8988T (cell line): ENCODE measurements at places on chromosomes 5 and 9.

- no peak for DNase-seq
Measured at GRCh38 chr5:13944560-13945199, at the start of gene DNAH5. Gene DNAH5, minus strand, starts transcription at chr5:13944688. Its CDS starts 250 bp downstream, at chr5:13944438.

DNA sequence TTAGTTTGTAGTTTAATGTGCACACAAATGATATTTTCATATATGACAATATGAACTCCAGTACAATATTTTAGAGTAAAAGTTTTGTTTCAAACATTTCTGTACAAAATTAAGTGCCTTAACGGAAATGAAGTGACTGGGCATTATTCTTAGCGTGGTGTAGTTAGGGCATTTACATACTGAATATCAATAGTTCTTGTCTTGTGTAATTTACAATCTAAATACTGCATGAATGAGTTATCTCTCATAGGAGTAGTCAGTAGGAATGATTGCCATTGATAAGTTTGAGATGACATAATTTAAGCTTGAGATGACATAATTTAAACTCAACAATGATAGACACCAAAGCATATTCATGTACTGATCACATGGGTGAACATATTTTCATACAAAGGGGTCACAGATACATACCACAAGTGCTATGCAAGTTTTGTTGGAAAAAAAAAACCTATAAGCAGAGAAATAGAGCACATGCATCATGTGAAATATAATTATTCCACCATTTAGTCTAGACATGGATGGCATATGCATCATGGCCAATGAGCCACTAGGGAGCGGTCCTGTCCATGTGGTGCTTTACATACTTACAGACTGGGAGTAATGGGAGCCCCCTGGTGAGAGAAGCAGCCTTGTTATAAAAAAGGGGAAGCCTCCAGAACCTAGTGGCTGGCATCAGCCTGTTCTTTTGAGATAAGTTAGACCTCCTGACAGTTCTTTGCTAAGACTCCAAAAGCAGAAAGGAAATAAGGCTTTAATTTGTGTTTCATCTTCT, 1523.9 kb downstream of the MAT2B start:
- peak; percentile 14 for DNase-seq

DNA sequence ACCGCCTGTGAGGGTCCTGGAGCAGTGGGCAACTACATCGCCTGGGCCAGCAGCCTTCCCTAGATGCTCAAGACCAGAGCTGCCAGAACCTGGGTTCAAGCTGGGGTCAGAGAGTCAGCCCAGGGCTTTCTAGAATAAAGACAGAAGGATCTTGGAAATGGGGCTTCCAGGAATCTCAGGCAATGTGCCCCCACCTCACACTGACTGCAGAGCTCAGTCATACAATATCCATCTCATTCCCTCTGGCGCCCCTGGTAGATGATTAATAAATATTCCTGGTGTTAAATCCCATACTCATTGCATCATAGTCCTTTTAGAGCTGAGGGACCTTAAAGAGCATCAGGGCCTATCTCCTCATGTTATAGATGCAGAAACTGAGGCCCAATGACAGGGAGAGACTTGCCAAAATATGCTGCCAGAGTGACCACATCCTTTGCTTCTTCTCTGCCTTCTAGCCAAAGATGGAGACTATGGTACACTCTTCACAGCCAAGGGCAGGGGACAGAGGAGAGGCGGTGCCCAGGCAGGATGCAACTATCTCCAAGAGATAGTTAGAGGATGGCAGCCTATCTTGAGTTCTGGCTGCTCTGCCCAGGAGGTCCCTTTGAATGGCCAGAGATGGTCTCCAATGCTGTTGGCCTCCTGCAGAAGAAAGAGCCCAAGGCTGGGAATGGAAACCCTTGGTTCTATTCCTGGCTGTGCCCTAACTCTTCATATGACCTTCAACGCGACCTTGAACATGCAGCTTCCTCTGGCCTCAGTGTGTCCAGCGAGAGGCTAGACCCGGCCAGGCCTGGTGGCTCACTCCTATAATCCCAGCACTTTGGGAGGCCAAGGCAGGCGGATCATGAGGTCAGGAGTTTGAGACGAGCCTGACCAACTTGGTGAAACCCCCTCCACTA, 36.2 kb upstream of the IL17B start:
- no peak for DNase-seq

DNA sequence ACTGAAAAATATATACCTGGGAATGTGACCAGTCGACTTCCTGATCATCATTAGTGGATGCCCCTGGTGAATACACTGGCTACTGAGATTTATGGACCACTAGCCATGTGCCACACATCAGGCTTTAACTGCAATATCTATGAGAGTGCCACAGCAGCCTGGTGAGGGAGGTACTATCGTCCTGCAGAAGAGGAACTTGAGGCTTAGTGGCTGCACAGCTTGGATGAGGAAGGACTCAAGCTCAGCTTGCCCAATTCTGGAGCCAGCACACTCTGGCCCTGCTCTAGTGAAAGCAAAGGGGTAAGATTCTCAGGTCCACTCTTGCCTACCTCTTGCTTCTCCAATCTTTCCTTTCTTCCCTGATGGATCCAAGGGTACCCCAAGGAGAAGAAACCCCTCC, 129.3 kb downstream of the ENTREP1 start:
- DNase-seq: no peak

- DNase-seq: no peak
Measured at GRCh38 chr5:138754699-138755057, 1.5 kb downstream of the CTNNA1 start.

GRCh38 chr5:135822286-135822685, 12.2 kb upstream of the SLC25A48 start:
- DNase-seq: no peak

DNA sequence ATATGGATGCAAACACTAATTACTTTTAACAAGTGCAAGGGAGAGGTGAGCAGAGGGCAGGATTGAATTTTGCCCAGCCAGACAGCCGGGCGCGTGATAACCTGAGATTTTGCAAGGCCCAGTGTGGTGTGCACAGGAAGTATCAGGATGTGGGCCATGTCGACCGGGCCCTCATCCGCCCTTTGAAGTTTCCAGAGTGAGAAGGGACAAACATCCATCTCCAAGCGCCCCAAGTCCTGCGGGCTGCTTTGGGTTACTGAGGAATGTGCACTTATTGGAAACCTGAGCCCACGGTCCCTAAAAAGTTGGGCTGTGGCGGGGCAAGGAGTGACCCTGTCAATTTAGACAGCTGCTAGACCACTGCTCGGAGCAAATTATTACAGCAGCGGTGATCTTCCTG, 272.2 kb upstream of the IRX2 start:
- DNase-seq: no peak

GRCh38 chr9:117224695-117225094, 190.2 kb downstream of the ASTN2 start:
- no peak for DNase-seq

GRCh38 chr9:32552172-32552872, at the start of the genes SMIM27 and TOPORS:
Gene SMIM27, plus strand, starts transcription at chr9:32552327. Its CDS starts 108 bp downstream, at chr9:32552435.
Gene TOPORS, minus strand, starts transcription at chr9:32552586. Its CDS starts 150 bp downstream, at chr9:32552436.
- peak; percentile 41 for DNase-seq

DNA sequence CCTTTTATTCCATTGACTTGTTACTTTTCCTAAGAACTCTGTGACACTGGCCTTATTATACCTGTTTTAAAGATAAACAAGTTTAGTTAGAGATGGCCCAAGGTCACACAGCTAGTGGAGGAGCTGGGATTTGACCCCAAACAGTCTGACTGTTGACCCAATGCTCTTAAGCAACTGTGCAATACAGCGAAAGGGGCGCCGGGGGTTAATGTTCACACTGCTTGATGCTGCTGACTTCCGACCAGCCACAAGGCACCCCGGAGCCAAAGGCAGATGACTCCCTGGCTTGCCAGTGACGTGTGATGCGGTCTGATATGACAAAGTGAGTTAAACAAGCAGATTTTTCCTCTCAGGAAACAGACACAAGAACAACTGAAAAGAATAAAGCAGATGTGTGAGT, 23.9 kb downstream of the PIK3R1 start:
- DNase-seq: no peak

DNA sequence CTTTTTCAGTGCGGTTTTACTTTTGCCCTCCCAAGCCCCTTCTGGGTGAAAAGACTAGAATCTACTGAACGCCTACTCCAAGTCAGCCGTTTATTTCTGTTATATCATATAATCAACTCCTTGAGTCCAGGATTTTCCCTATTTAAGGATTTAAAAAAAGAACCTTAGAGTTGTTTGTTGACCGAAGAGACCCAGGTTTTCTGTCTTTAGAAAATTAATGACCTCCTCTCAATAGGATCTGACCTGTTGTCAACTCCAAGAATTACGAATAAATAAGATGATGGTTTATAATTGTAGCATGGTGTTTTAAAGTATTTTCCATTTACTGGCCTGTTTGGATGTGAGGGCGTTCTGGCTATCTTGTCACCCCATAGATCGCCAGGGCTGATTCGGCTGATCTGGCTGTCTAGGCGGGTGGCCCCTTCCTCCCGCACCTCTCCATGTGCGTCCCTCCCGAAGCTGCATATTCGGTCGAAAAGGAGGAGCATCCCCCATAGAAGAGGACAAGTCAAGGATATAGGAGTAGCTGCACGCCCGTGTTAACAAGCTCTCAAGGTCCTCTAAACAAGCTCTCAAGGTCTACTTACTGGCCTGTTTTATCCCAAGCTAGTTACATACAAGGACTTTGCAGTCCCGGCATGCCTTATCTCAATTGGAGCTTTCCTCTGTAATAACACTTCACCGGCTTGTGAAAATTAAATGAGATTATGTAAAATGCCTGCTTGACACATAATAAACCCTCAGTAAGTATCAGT, 1.1 kb upstream of the UBAP2 start:
- DNase-seq: no peak

- DNase-seq: no peak
Measured at GRCh38 chr9:37426846-37427245, 4.3 kb downstream of the GRHPR start.

- no peak for DNase-seq
Measured at GRCh38 chr5:208449-209114, 9.4 kb downstream of the CCDC127 start.

DNA sequence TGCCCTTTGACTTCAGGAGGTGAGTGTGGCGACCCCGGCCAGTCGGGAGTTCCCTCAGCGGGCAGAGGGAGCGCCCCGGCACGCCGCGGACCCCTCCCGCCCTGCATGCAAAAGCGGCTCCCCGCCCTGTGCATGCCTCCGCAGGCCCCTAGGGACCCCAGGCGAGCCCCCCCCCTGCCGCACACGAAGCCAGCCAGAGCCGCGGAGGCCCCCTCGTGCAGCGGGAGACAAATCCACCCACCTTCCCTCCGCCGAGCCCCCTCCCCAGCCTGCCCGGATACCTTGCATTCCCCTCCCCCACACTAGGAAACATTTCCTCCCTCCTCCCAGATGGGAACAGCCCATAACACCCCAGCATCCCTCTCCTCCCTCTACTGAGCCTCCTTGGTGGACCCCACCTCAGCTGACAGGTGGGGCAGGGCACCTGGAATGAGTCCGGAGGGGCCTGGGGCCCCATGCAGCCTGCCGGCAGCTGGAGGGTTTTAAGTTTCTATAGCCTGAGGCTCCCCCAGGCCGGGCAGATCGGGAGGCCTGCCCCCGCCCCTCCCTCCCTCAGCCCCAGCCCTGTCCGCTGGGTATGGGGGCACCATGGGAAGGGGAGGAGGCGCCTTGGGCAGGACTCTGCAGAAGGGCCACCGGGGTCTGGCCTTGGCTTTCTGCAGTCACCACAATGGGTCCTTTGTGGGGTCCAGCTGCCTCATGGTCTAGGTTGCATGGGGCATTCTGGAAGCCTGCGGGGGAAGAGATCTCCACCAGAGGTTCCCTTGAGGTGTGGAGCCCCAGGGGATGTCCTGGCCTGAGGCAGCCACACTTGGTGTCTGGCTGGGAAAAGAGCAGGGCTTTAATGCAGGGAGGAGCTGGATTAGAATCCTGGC, 601 bp downstream of the ERGIC1 start:
- DNase-seq: no peak

DNA sequence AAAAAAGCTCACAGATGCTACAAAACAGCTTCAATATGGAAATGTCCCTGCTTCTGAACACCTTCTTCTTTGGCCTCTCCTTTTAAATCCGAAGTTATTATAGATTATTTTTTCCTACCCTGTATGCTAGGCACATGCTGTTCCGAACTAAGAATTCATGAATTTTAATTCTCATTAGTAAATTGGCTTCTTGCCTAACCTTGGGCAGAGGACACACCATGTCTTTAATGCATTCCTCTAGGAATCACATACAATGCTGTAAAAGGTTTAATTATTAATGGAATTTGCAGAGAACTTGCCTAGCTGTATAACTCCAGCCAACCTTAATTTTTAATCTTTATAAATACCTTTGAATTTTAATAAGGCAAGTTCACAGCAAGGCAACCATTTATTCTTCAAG, 234.4 kb downstream of the NTRK2 start:
- DNase-seq: no peak

- no peak for DNase-seq
Measured at GRCh38 chr9:65449423-65449822, 164.4 kb upstream of the FOXD4L5 start.

GRCh38 chr9:133148199-133149129, 15.2 kb downstream of the GBGT1 start:
- no peak for DNase-seq
